Activated T-helper 2 cell treated with anti-CD3 and anti-CD28 coated beads, Interferon-gamma antibody, Interleukin-2, Interleukin-4, amounts not matched to agents 10 μg/mL and 5 μg/mL and 100 μg/mL, durations not matched to agents 14 hours and 24 hours and 36 hours (primary cell): ENCODE measurements at places on chromosomes 6 and 20. TPM values are rescaled to one million over a fixed set of nuclear protein-coding genes. Genes with fewer than 3 reads are reported as not detected.
A peak's percentile ranks its signal among the peaks of the same experiment; 100 is the strongest.

DNA sequence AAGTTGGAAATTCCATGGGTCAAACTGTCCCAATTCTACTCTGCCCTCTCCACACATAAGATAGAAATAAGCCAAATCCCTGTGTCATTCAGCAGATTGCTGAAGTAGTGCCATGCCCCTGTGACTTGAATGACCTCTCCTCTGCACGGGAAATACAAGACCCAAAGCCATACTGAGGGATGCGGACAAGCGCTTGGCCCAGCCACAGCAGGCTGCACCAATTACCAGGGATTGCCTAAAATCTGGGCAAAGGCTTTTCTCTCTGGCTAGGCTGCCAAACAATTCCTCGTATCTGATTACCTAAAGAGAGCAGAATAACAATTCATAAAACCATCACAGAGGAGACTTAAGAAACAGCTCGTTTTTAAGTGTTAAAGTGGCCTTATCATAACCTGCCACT lies 421.8 kb upstream of the JARID2 start:
- DNase-seq = no peak

DNA sequence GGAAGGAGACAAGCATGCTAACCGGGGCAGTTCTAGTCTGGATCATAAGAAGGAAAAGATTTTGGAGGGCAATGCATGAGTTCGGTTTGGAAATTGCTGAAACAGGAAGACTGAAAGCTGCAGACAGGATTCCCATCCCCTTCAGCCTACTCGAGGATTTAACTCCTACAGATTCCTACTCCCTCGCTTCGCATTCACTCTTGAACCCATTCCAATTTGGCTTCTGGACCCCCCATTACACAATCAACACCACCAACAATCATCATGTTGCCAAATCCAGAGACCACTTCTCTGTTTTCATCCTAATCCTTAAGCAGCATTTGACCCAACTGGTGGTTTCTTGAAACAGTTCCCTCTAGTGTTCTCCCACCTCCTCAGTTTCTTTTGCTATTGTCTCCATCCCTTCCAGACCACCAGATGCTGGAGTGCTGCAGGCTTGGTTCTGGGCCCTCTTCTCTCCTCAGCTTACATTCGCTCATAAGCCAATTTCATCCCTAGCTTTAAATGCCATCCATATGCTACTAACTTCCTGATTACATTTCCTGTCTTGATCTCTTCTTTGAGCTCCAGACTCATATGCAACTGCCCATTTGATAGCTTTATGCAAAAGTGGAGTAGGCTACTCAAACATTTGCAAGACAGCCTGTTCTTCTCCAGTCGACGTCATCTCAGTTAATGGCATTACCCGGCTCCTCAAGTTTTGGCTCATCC lies 66.5 kb downstream of the DTNBP1 start:
- no peak for DNase-seq

- DNase-seq = no peak
Observed at GRCh38 chr20:11132819-11133415, 459.1 kb upstream of the JAG1 start.

- no peak for DNase-seq
Observed at GRCh38 chr20:40938020-40938419, 90.6 kb upstream of the TOP1 start.

DNA sequence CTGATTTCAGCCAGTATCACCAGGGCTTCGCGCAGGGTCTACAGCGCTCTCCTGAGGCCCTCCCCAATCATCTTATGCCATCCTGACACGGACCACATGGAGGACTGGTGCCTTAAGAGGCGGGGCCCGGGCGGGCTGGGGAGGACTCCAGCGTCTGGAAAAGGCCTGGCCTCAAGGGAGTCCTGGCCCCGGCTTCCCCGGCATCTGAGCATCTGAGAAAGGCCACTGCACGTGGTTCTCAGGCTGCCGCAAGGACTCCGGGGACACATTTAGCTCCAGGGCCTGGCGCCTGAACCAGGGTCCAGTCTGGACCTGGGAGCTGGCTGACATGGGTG lies 21.4 kb downstream of the BHLHE23 start:
- DNase-seq = no peak

DNA sequence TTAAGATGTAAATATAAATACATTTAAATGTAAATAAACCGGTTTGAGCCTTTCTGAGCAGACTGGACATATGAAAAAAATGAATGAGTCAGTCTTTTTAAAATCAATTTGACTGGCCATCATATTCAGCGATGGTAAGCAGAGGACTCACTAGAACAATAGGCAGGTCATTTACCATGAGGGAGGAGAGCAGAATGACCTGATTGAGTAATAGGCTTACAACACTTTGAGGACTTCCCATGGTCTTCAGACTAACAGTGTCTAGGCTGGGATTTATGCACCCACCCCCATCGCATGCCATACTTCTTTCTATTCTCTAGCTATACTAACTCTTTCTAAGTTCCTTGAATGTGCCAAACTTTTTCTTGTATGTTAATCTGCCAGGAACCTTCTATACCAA lies 241.9 kb upstream of the RAB32 start:
- DNase-seq = no peak

DNA sequence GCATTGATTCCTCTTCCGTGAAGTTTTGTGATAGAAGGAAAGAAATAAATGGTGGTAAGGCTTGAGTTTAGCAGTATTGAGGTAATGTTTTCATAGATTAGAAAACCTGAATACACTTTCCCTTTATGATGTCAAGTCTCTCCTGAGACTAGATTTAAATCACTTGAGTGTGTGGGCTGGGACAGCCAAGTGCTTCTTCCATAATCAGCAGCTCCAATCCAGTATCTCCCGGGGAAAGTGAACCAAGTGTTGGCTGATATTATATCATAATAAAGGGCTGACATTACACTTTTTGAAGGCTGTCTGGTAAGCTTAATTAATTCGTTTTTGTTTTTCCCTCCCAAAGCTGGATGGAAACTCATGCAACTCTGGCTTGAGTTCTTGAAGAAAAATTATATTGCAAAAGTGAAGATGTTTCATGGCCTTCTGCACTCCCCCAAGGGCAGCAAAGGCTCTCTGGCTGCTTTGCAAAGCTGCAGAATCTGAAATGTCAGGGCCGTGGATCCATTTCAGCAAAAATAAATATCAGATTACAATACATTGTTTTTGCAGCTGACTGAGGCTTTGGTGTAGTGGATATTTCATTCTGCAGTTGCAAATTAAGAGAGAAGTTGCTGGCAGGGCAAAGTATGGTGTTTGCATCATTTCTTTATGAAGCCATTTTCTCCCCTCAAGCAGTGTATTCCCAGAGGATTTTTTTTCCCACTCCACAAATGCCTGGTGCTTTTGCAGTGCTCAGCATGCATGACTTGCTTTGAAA lies 101.2 kb downstream of the MKKS start:
- DNase-seq = no peak

GRCh38 chr20:47953471-47953870 lies 168.2 kb upstream of the SULF2 start:
- DNase-seq = no peak

GRCh38 chr6:38172739-38173410 lies 353.3 kb downstream of the ZFAND3 start:
- DNase-seq = no peak

DNA sequence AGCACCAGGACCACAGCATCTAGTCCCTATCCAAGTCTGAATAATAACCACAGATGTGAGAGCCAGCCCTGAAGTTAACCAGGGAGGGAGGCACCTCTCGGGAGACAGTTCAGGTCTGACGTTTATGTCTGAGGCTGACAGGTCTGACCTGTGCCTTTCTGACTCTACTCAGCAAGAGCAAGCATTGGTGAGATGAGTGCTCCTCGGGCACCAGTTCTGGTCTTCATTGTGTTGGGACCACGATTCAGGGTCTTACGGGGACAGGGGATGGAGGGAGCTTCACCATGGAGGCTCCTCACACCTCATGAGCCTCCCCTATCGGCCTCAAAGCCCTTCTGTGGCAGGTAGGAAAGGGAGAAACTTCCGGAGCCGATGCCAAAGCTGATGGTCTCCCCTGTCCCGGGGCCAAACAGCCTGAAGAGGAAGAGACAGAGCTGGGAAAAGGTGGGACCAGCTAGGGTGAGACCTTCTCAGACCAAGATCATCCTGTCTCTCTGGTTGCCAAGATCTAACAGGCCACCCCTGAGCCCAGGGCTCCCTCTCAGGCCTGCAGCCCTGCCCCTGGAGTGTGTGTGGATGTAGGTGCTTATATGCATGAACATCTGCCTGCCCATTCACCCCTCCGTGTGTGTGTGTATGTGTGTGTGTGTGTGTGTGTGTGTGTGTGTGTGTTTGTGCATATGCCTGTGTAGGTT lies 170.5 kb downstream of the VEGFA start:
- DNase-seq = no peak

- peak; percentile 80 for DNase-seq
Observed at GRCh38 chr6:158649289-158650143, at the start of gene SYTL3. TSS of gene SYTL3 (plus strand) at chr6:158650054. CDS start at chr6:158663269, 13,215 bp downstream.

GRCh38 chr6:111609827-111610526 lies 4.3 kb upstream of the TRAF3IP2 start:
- no peak for DNase-seq

GRCh38 chr6:116206231-116206903 lies 47.5 kb downstream of the TSPYL4 start:
- DNase-seq = no peak

GRCh38 chr20:37526839-37527637 lies 638 bp downstream of the BLCAP start:
- no peak for DNase-seq

- DNase-seq = no peak
Observed at GRCh38 chr20:376750-377149, 3.8 kb upstream of the TRIB3 start.

DNA sequence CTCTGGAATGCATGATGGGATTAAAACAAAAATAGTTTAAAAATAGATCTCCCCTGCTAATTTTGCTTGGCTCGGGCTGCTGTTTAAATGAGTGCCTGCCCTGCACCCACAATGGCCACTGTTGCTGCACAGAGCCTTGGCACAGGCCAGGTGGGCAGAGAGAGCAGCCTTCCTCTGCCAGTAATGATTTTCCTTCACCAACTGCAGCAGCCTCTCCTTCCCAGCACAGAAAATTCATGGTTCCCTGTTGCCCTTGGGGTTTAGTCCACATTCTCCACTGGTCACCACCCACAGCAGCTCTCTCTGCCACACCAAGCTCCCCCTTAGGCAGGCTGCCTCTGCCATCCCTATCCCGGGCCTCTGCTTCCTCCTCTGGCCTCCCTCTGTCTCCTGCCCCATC lies 30.2 kb downstream of the TGM3 start:
- no peak for DNase-seq

- DNase-seq = no peak
Observed at GRCh38 chr20:61555566-61555965, 303.5 kb downstream of the CDH4 start.

The HDGFL1 gene
- not detected in 2 replicates for total RNA-seq

The RCAN2 gene
- total RNA-seq = not detected in 2 replicates

The CTAGE9 gene
- total RNA-seq = not detected in 2 replicates

The NMBR gene
- not detected in 2 replicates for total RNA-seq

The SLC2A10 gene
- total RNA-seq = not detected in 2 replicates

The TINAG gene
- not detected in 2 replicates for total RNA-seq

The CAGE1 gene
- 0.16 TPM in 2 replicates for total RNA-seq

The C20orf141 gene
- total RNA-seq = not detected in 2 replicates
